ENCODE measurements at places on chromosomes 7 and 10.

- DNase-seq = no peak
These were observed 1082.9 kb downstream of the GATA3 start for GRCh38 chr10:9137368-9137767.

DNA sequence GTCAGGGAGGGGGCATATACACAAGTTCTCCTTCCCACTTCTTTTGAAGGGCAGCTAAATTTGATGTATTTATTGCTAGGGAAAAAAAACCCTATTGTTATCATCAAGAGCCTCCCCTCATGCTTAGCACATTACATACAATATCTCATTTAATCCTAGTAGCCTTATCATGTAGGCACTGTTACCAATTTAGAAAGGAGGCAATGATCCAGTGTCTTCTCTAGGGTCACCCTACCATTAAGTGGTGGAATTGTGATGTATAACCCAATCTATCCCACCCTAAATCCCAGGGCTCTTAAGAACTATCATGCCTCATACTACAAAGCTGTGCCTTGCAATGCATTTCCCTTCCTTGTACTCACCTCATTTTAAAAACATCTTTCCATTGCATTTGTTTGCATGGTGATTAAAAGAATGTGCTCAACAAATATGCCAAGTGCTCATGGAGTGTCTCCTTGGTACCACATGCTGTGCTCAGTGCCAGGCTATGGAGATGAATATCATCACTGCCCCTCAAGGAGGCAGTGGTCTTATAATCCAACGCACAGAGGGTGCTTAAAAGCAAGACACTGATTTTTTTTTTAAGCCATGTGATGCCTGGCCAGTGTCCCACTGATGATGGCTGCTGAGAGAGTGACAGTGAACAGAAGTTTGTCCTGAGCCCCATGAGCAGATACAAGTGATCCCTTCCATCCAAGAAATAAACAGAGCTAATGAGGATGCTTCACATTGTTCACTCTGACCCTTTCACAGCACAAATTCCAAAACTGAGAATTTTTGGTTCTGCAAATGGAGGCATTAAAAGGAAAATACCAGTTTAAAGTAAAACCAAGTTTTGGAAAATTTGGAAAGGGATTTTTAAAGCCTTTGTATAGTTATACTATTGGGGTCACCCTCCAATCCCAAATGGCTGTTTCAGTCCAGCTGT lies 98.2 kb downstream of the SORBS1 start:
- no peak for DNase-seq

DNA sequence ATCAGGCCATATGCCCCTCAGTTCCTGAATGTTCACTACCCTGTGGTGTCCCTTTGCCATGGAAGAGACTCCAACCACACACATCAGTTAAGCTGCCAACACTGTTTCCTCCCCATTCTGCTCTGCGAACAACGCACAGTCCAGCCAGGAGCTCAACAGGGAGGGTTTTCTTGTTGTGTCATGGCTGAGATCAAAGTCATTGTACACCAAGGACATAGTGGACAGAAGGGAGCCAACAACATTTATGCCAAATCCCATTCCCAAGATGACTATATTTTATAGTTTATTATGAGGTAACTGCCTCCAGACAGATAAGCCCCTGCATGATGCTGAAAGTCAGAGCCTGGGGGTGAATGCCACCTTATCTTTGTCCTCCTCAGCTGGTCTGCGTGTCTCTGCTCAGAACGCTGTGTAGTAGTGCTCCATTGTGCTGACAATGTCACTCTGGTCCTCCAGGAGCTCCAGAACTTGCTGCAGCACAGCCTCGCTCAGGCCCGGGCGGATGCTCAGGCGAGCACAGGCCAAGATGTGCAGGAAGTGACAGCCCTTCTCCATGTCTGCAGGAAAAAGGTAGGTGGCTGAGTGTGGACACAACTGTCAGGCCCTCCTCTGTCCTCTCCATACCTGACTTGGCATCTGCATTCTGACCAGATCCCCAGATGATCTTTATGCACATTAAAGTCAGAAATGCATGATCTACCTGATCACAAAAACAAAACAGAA lies 27.1 kb upstream of the SH3PXD2A start:
- no peak for DNase-seq

DNA sequence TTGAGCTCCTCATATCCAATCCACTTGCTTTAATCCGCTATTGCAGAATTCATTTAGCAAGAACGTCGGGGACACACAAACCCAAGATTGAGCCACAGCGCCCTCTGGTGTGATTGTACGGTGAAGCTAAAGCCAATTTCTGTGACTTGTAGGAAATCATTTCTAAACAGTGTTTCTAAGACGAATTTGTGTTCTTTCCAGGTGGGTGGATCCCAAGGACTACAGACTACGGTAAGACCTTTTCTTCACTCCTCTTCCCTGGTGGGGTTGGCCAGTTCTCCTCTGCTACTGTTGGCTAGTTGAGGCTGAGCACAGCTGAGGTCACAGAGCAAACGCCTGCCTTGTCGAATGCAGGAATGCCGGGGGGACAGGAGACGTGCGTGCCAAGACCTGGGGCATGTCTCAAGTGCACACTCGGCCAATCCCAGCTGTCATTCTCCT lies 5.2 kb downstream of the DMBT1 start:
- peak; percentile 36 for DNase-seq

GRCh38 chr7:1889556-1890181 lies 219.6 kb downstream of the ELFN1 start:
- peak; percentile 14 for DNase-seq

- no peak for DNase-seq
These were observed at the start of gene PRR15 for GRCh38 chr7:29563590-29564495. Gene PRR15 (plus strand): TSS chr7:29563835. CDS start chr7:29566330, 2,495 bp downstream.

DNA sequence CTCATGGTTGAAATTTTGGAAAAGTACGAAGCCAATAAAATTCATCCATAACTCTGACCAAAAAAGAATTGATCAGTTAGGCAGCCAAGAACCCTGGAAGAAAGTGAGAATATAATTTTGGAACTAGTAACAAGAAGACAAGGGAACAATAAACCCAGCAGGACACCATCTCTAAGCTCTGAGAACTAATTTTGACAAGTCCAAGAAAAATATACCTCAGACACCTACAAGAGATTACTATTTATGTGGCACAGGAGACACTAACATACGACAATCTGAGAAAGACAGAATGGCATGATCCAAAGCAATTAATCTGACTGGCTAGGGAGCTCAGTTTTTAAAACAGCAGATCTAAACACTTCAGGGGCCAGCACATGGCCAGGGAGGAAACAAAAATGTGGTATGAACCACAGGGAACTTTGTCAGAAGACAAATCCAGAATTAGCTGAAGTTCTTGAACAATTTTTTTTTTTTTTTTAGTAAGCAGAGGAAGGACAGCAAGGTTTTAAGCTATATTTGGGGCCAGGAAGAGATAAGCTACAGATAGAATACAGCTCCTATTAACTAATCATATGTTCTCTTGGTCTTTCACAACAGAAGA lies 38.9 kb downstream of the PARD3 start:
- DNase-seq = no peak

DNA sequence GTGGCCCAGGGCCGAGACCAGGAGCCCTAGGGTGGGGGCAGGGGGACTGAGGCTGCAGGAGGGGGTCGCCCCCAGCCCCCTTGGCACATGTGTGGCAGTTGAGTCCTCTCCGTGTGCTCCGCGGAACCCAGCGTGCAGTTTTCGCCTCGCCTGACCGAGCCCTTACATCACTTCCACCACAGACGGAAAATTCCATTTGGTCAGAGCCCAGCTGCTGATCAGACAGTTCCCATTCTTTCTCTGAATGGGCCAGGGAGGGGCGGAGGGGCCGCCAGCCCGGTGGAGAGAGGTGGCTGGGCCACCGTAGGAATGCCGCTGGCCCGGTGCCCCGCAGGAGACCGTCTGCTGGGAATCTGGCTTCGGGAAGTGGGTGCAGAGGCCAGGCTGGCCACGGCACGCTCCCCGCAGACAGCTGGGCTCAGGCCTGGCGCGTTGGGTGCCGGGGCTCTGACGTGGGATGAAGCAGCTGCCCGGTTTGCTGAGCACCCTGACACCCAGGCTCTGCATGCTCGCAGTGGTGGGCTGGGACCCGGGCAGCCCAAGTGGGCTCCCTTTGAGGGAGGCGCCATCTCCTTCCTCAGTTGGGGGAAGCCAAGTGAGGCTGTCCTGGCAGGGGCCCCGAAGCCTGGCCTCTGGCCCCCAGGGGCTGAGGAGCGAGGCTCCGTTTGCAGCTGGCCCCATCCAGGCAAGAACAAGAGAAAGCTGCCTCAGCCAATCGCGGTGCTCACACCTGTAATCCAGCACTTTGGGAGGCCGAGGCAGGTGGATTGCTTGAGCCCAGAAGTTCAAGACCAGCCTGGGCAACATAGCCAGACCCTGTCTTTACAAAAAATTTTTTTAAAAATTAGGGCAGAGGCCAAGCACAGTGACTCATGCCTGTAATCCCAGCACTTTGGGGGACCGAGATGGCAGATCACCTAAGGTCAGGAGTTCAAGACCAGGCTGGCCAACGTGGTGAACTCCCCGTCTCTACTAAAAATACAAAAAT lies 9.9 kb downstream of the TTYH3 start:
- peak; percentile 94 for DNase-seq

- DNase-seq = no peak
These were observed 7.6 kb upstream of the SYPL1 start for GRCh38 chr7:106119719-106120118.

GRCh38 chr10:9762966-9763656 lies 1254.6 kb upstream of the CELF2 start:
- DNase-seq = no peak

DNA sequence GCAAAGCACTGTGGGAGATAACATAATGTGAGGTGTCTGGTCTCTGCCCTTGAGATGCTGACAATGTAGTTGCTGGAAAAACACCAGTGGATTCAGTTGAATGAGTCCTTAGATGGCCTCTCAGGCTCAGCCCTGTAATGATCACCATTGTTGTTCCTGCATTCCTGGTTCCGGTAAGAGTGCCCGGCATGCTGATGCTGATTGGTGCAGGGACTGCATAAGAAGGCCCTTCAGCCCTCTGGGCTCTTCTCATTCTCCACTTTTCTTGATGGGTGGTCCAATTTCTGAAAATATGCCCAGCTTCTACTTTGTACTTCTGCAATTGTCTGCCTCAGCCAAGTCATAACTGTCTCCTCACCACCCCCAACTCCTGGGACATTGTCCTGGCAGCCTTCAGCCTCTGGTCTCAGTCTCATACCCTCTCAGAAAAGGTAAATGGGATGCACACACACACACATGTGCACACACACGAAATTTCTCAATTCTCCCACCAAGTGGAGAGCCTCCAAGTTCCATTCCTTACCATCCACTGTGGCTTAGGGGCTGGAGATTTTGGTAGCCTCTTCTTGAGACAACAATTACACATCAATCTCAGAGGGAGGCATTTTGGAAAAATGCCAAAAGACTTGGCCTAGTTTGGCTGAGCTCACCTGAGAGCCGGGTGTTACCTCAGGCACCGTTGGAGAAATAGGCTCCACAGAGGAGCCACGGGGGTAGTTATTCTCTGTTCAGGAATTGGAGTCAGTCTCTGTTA lies 314.9 kb downstream of the RPS24 start:
- DNase-seq = peak; percentile 93
